ENCODE measurements at places on chromosomes 3 and 15. TPM values are rescaled to one million over a fixed set of nuclear protein-coding genes. Genes with fewer than 3 reads are reported as not detected.

GRCh38 chr15:37133602-37134001, 33.3 kb upstream of the MEIS2 start:
- no peak overlapping the region for H3K4me3 ChIP-seq
- no peak overlapping the region for H3K27ac ChIP-seq
- H3K4me1 ChIP-seq, result no peaks in the 10 kb centered on the region
- DNase-seq, result no peak
- H3K36me3 ChIP-seq, result no peaks in the 10 kb centered on the region
- H3K27me3 ChIP-seq, result no peaks in the 10 kb centered on the region

DNA sequence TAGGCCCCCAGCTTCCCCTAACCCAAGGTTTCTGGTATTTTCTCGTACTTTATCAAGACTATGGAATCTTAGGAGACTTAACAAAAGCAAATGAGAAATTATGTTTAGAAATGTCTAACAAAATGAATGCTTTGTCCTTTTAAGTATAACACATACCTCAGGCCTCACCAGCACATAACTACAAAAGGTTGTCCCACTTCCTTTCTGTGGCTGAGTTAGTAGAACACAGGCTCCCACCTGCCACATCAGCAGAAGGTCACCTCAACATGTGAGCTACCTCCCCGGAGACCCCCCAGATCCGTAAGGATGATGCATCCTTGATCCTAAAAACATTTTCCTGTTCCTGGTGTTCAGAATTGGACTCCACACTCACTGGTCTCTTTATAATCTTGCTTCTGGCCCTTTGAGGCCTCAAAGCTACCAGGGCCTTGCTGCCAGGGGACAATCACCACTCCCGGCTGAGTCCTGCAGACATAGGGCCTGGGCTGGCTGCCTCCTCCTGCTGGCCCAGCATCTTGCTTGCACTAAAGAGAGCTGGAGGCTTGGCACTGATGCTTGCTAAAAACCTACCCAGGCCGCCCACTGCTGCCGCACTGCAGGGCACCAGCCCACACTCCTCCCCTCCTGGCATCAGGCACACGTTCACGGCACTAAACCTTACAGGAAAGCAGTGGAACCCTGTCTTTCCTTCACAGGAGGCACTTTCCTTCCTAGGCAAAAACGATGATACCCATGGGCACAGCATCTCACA, 2.9 kb downstream of the CCRL2 start:
- no peak for DNase-seq
- no peaks in the 10 kb centered on the region for H3K36me3 ChIP-seq
- H3K4me1 ChIP-seq, result no peaks in the 10 kb centered on the region
- no peak overlapping the region for H3K4me3 ChIP-seq
- H3K27ac ChIP-seq, result no peak overlapping the region

- no peaks in the 10 kb centered on the region for H3K4me1 ChIP-seq
- H3K27me3 ChIP-seq, result no peaks in the 10 kb centered on the region
- no peak overlapping the region for H3K27ac ChIP-seq
- no peak for DNase-seq
- H3K36me3 ChIP-seq, result no peaks in the 10 kb centered on the region
Measured at GRCh38 chr15:58182460-58183163, 44.4 kb downstream of the AQP9 start.

DNA sequence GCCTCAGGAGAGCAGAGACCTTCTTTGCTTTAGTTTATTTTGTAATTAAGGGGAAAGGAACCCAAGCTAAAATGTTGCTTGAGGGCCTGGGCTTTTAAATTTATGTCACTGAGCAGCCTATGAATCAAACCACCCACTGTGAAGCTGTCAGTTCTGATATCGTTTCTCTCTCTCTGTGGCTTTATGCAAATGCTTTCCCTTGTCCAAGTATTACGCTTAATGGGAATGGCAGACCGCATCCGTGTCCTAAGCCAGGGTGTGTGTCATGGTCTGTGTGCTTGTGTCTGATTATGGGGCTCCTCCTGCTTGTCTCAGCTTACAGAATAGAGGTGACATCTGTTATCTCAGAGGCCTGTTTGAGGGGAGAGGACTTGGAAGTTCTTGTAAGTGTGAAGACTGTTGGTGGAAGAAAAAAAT, 82.4 kb downstream of the EBLN2 start:
- no peak overlapping the region for H3K27ac ChIP-seq
- H3K27me3 ChIP-seq, result no peaks in the 10 kb centered on the region
- H3K36me3 ChIP-seq, result no peaks in the 10 kb centered on the region
- H3K4me1 ChIP-seq, result peaks cover 7% of the 10 kb centered on the region
- no peak for DNase-seq
- no peak overlapping the region for H3K4me3 ChIP-seq

- H3K27me3 ChIP-seq, result no peaks in the 10 kb centered on the region
- peak overlapping the region; percentile 93 for H3K4me3 ChIP-seq
- peaks cover 43% of the 10 kb centered on the region for H3K4me1 ChIP-seq
- peak overlapping the region; percentile 95 for H3K27ac ChIP-seq
- DNase-seq, result peak; percentile 93
Measured at GRCh38 chr3:125051715-125052581, 3.8 kb downstream of the HEG1 start.

- no peak overlapping the region for H3K4me3 ChIP-seq
- no peak overlapping the region for H3K27ac ChIP-seq
- no peaks in the 10 kb centered on the region for H3K36me3 ChIP-seq
- H3K4me1 ChIP-seq, result no peaks in the 10 kb centered on the region
Measured at GRCh38 chr15:72312605-72313447, 7.1 kb downstream of the CELF6 start.

The CMTM8 gene
- total RNA-seq, result 6.6 TPM

Measured in ascending aorta (tissue), 2 donors.